ENCODE measurements at places on chromosomes 12 and 14. TPM values are rescaled to one million over a fixed set of nuclear protein-coding genes. Genes with fewer than 3 reads are reported as not detected.

- DNase-seq: no peak
These were observed 30.5 kb downstream of the PUS7L start for GRCh38 chr12:43728117-43728516.

ZFHX2 gene
- 3.1 TPM for polyA plus RNA-seq

GRCh38 chr12:124967016-124967739, 21.8 kb downstream of the DHX37 start:
- no peak for DNase-seq

CLEC4C gene
- not detected for polyA plus RNA-seq

- no peak for DNase-seq
These were observed 137.8 kb downstream of the ADGRD1 start for GRCh38 chr12:131091413-131091975.

DNA sequence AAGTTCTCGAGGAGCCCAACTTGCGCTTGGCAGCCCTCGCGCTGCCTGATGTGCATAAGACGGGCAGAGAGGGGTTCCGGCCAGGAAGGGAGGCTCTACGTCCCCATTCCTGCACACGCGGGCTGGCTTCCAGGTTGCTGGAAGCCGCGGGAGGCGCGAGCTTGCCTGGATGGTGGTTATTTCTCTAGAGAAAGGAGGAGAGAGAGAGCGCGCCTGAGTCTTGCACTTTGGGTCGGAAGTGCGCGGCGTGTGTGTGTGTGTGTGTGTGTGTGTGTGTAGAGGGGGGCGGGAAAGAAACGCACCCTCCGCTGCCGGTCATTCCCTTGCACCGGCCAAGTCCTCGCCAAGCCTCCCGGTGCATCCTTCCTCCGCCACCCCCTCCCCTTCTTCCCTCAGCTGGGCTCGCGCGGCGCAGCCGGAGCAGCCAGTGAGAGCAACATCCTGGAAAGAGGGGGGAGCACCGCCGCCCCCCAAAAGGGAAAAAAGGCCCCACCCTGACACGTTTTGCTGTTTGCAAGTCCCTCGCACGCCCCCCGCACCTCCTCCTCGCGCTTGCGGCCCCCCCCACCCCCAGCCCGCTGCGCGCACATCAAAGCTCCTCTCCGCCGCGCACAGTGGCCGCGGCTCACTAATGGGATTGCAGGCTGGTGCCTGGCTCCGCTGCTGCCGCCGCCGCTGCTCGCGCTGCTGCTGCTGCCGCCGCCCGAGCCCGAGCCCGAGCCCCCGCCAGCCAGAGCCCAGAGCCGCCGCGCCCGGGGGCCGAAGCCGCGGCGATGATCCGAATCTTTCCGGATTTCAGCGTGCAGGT, 4.4 kb upstream of the NPAS3 start:
- peak; percentile 75 for DNase-seq

DNA sequence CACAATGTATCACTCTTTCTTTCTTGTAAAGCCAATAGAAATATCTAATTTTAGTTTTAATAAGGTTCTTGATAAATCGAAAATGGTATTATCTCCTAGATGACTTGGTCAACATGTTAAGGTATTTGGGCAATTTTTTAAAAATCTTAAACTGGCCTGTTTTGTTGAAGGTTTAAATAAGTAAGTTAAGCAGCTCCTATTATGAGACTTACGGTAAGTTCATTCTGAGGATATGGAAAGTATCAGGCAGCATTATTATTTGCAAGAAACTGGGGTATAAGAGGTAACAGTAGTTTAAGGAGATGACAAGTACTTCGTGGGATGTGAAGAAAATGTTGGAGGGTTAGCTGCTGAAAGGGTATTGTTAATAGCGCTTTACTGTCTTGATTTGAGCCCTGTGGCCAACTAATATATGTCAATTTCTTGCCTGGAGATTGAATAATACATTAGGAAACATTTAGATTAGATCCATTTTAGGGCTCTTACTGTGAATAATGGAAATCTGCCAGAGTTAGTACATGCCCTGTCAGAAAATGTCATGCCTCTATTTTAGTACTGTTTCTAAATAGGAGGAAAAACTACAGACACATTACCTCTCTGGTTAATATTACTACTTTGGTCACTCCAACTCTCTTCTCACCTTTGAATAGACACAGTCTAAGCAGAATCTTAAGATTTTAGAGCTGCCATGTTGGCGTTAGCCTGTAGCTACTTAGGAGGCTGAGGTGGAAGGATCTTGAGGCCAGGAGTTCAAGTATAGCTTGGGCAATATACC, 5.0 kb downstream of the STRAP start:
- no peak for DNase-seq
